Breast epithelium (tissue), 4 donors: ENCODE measurements at places on chromosomes 13 and 19. TPM values are rescaled to one million over a fixed set of nuclear protein-coding genes. Genes with fewer than 3 reads are reported as not detected.

DNA sequence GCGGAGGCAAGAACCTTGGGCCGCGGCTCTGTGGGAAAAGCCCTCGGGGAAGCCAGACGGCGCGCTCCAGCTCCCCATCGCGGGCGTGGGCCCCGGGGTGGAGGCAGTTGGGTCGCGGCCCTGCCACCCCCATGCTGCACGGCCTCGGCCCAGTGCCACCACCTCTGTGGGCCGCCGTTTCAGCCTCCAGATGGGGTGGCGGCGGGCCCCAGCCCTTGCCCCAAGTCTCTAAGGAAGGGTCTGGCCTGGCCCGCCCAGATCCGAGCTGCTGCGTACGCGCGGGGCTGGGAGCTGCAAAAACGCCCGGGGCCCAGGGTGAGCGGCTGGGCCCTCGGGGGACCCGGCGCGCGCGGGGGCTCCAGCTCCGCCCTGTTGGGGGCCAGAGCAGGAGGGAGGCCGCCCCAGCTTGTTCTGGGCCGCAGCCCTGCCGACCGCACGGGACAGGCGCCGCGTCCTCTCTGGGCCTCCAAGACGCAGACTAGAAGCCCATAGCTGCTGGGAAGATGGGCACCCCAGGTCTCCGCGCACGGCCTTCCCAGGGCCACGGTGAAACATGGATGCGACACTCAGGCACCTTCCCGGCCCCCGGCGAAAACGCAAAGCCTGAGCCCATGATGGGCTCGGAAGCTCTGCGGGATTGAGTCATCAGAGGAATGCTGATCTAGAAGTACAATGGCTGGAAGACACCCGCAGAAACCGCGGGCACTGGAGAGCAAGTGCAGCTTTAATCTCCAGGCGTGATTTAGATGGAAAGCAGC, 110.1 kb downstream of the KCTD15 start:
- DNase-seq, result peak; percentile 28

DNA sequence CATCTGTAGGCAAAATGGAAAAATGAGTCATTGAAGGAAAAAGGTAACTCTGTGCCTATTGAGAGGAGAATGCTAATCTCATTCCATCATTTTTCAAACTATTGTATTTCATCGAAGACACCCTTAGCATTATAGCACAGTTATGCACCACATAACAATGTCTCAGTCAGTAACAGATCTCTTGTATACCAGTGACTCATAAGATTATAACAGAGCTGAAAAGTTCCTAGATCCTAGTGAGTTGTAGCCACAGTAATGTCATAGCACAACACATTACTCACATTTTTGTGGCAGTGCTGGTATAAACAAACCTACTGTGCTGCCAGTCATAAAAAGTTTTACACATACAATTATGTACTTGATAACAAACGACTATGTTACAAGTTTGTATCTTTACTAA, 1077.6 kb downstream of the DIAPH3 start:
- no peak for DNase-seq

DNA sequence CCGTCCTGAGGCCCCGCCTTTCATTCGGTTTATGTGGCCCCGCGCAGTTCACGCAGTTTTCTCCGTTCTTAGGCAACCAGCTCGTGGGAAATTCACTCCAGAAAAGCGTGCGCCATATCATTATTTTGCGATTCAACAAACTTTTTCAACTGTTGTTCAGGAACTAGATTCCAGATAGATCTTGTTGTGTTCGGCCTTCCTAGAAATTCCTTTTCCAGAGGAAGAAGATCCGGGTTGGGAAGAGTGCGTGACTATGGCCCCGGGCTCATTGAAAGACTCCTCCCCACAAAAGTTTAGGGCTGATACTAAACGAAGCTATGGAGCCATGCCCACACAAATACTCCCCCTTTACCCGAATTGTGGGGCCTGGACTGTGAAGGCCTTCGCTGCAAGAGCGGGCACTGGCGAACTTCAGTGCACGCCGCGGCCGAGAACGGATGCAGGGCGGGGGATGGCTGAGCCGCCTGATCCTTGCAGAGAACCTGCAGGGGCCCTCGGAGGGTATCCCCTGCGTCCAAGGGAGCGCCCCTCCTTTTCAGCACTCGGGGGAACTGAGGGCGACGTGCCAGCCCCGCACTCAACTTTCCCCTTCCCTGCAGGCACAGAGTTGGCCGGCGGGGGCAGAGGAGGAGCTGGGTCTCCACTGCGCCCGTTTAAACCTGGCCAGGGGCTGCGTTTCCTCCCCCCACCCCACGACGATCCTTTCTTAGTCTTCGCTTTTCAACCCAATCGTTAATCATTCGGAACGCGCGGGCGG, 904 bp upstream of the SOX1 start:
- no peak for DNase-seq

DNA sequence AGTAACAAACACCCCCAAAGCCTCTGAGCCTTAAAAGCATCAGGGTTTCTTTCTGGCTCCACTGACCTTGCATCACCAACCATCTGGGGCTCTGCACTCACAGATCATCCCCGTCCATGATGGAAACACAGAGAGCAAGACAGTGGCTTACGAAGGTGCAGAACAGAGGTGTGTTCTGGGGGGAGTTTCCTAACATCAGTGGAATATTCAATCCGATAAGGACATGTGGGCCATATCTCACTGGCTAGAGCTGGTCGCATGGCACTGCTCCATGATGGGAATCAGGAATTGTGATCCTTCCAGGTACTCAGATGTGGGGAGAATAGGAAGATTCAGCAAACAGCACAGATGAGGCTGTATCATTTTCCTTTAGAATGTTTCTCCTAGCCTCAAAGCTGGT, 457.2 kb downstream of the IRS2 start:
- DNase-seq, result no peak

DNA sequence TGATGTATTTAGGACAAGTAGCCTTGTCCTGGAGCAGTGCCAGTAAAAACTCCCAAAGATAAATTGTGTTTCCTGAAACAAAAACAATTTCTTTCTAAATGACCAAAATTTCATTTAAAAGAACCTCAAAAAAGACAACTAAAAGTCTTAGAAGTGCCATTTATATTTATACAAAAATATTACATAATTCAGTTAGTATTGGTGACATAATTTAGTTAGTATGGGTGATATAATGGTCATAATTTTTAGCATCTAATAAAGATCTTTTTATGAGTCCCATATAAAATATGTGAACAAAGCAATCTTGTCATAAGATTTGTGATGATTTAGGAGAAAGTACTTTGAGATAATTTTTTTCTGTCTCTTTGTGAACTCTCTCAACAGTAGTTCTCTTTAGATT, 76.0 kb downstream of the ELF1 start:
- no peak for DNase-seq

DNA sequence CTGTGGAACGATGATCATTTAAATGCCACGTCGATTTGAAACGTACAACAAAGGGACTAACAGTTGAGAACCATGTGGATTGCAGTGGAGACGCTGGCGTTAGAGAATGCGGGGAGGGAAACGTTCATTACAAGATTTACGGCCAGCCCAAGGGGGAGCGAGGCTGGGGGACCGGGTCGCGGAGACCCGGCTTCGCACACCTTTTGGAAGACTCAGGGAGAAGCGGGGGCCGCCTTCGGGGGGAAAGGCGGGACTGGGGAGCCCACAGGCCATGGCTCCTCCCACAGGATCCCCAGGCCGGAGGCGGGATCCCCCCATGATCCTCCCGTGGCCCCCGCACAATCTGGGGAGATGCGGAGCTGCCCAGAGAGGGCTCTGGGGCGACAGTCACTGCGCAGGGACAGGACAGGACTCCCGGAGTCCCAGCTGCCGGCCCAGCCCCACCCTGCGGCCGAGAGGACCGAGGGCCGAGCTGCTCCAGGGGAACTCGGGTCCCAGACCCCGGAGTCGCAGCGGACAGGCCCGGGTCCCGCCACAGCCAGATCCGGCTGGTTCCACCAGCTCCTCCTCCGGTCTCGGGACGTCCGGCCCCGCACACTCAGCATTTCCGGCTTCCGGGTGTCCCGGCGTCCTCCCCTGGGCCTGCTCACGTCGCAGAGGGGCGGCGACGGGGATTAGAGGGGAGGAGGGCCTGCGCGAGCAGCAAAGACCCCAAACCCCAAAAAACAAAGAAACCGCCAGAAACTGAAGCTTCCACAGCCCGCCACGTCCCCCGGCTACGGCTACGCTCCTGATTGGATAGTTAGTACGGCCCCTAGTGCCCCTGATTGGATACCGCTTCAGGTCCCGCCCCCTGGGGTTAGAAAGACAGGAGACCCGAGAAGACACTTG, 21.1 kb upstream of the OR10H1 start:
- DNase-seq, result peak; percentile 96

- DNase-seq, result no peak
Observed at GRCh38 chr19:19873381-19873780, 7.7 kb downstream of the ZNF253 start.

DNA sequence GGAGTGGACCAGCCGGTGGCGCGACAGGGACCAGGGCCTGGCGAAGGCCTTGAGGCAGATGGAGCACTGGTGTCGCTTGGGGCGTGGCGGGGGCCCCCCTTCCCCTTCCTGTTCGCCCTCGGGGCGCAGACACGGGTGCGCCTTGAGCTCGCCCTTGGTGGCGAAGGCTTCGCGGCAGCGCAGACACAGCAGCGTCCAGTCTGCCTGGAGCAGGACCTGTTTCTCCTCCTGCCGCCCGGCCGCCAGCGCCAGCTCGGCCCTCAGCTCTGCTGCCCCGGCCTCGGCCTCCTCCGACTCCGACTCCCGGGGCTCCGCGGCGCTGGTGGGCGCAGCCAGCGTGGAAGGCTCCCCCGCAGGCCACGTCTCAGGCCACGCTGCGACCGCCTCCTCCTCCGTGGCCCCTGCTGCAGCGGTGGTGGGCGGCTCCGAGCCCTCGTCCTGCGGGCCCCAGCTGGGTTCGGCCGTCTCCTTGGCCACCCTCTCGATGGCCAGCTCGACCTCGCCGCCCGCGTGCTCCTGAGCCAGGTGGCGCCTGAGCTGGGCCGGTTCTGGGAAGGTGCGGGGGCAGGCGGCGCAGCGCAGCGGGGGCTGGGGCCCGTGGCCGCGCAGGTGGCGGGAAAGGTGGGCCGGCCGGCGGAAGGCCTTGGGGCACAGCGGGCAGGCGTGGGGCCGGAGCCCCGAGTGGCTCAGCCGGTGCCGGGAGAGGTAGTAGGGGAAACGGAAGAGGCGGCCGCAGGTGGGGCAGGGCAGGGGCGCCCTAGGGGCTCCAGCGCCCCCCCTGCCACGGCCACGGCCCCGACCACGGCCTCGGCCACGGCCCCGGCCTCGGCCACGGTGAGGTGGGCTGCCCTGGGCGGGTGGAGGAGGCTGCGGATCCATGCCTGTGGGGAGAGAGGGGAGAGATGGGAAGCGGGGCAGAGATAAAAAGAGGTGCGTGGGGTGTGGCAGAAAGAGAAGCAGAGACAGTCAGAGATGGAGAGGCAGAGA, 1.6 kb downstream of the ZNF579 start:
- DNase-seq, result no peak

GRCh38 chr13:49683489-49683888, 7.8 kb downstream of the EBPL start:
- DNase-seq, result no peak

DNA sequence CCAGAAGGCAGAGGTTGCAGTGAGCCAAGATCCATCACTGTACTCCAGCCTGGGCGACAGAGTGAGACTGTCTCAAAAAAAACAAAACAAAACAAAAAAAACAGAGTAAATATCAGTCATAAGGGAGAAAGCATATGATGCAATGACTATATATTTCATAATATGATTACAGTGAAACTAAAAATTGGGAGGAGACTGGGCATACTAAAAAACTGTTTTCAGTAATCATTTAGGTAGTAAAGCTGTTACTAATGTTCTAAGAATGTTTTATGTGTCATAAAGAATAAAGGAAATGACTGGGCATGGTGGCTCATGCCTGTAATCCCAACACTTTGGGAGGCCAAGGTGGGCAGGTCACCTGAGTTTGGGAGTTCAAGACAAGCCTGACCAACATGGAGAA, 15.9 kb downstream of the ZNF573 start:
- DNase-seq, result no peak

- DNase-seq, result no peak
Observed at GRCh38 chr13:78636495-78636894, 22.5 kb downstream of the OBI1 start.

DNA sequence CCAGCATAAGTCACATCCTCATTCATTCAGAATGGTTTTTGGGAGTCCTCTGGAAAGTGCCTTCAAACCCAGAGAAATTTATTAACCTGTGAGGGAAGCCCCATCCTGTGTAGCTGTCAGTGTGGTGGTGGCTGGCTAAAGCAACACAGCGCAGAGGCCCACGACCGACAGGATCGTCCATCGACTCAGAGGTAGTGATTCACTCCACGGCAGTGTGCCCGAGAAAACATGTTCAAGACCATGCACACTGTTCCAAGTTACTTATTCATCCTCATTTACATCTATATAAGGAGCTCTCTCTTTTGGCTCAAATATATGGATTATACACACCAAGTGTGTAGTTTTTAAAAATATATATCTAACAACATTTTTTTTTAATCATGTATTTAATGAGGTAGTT, 96.3 kb upstream of the SLC15A1 start:
- no peak for DNase-seq

DNA sequence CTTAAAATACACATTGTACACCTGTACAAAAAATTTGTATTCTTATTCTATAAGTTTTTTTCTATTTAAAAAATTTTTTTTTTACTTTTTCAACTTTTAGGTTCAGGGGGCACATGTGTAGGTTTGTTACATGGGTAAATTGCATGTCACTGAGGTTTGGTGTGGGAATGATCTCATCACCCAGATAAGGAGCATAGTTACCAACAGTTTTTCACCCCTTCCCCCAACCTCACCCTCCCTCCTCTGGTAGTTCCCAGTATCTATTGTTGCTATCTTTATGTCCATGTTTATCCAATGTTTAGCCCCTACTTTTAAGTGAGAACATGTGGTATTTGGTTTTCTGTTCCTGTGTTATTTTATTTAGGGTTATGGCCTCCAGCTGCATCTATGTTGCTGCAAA, 89.9 kb downstream of the CDK8 start:
- DNase-seq, result no peak

DNA sequence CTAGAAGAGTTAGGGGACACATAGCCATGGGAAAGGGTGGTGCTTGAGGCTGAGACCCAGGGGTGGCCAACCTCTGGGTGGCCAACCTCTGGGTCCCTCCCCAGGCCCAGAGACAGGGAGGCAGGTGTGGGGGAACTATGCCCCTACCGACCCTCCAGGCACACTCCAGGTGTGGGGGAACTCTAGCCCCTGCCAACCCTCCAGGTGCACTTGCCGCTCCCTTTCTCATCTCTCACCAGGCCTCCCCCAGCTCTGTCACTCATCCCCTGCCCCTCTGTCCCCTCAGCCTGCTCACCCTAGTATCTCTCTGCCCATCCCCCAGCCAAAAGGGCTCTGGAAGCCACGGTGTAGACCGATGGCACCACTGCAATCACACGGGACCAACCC, 10.6 kb upstream of the VSTM2B start:
- DNase-seq, result no peak

DNA sequence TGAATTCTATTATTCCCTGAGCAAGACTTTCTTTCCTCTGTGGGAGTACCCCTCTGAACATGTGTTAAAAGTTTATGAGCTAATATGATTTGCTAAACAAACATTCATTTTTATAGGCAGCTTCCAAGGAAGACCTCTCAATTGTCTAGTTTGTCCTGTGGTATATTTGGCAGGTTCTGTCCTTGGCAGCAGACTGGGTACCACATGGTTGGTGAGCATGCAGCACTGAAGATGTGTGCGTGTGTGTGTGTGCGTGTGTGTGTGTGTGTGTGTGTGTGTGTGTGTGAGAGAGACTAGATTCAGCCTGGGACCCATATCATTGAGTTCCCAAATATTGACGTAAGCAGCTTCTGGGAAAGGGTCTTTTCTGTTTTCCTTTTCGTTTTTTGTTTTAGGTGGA, 24.0 kb downstream of the FGF9 start:
- DNase-seq, result no peak

- DNase-seq, result no peak
Observed at GRCh38 chr19:2795827-2796658, 10.7 kb downstream of the THOP1 start.

The ZGLP1 gene
- 4.4 TPM for total RNA-seq

The PSG3 gene
- not detected for total RNA-seq

The ZNF419 gene
- total RNA-seq, result 10.2 TPM

The NCR1 gene
- 0.33 TPM for total RNA-seq

The KLK11 gene
- total RNA-seq, result 21.1 TPM
